Renal cortex interstitium (tissue), 15 donors: ENCODE measurements at places on chromosomes 4 and X. TPM values are rescaled to one million over a fixed set of nuclear protein-coding genes. Genes with fewer than 3 reads are reported as not detected.

- no peak for DNase-seq
Measured at GRCh38 chr4:13240066-13240465, 244.1 kb downstream of the RAB28 start.

DNA sequence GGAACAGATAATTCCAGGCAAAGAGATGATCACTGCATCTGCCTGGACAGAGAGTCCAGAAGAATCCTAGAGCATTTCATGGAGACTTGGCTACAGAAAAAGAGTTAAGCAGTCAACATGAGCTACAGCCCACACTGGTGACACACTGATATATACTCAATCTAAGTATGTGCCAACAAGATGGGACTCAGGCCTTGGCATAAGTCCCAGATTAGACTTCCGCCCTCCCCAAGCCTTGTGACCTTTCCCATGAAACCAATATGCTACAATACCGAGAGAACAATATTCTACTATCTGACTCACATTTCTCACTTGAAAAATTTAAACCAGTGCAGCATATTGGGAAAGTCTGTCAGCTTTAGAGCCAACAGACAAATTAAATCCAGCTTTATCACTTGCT, 65.7 kb upstream of the SLITRK2 start:
- DNase-seq = no peak

- DNase-seq = no peak
Measured at GRCh38 chrX:2263203-2263602, 237.6 kb downstream of the DHRSX start.

- DNase-seq = no peak
Measured at GRCh38 chrX:44484607-44485146, 58.0 kb downstream of the FUNDC1 start.

GRCh38 chr4:83224502-83225197, 59.9 kb downstream of the COQ2 start:
- DNase-seq = no peak

DNA sequence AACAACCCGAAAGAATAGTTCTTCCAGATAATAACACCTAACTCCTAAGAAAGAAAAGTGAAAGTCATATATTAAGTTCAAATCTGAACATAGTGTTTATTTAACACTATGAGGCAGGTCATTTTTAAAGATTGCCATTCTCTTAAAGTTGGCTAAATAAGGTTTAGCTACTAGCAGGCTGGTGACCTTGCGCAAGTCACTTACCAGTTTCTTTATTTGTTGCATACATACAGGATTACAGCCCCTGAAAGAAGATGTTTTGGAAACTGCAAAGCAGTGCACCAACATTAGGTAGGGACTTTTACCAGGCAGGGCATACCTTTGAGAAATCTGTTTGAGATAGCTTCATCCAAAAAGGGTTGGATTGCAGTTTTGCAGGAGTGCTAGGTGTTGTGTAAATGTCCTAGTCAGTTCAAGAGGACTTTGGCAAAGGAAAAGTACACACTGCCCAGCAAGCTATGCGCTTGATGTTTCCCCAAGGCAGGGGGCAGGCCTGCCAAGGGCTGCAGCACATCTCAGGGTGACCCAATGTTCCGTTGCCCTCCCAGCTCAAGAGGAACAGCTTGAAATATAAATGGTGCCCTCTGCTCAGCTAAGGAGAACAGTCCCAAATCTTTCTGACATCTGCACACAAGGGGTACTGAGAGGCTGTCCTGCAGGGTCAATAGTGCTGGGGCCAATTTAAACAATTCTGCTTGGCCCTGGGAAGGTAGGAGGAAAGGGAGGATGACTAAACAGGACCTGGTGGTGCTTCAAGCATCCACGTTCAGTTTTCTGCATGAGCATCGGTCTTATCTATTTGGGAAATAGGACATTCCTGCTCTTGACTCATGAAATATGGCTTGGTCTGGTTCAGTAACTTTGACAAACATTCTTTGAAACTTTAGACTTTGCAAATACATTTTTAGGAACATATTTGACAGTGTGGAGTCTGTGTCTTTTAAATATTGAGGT, 130.8 kb downstream of the COL4A6 start:
- DNase-seq = no peak

Gene ARSJ
- polyA plus RNA-seq = 18.9 TPM
